ENCODE measurements at places on chromosomes 6 and 20.
A peak's percentile ranks its signal among the peaks of the same experiment; 100 is the strongest.

DNA sequence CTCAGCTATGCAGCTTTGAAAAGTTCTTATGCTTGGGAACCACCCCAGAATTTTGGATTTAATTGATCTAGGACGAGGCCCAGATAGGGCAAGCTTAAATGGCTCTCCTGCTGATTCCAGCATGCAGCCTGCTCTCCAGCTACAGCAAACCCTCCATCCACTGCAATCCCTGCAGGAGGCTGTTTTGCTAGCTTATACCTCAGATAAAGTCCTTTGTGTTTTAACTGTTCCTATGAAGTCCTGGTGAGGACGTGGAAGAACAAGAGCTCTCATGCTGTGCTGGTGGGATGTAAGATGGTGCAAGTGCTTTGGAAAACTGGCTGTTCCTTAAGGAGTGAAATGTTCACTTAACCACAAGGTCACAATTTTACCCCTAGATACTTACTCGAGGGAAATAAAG is 25.5 kb upstream of the NXT1 start:
- no peak for DNase-seq

DNA sequence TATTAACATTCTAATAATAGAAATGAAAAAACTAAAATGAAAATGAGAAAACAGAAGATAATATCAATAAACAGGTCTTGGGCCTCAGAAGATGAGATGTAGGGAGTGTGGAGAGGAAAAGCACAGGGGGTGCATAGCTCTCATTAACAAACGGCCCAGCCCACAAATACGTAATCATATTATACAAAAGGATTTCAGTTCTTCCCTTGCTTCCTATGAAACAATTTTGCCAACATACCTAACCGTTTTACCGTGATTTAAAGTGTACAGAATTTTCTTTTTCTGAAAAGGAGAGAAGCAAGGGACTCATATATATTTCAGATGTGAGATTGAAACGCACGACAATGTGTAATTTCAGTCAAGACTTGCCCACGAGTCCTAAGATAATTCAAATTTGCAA is 136.0 kb downstream of the HFE start:
- no peak for DNase-seq

DNA sequence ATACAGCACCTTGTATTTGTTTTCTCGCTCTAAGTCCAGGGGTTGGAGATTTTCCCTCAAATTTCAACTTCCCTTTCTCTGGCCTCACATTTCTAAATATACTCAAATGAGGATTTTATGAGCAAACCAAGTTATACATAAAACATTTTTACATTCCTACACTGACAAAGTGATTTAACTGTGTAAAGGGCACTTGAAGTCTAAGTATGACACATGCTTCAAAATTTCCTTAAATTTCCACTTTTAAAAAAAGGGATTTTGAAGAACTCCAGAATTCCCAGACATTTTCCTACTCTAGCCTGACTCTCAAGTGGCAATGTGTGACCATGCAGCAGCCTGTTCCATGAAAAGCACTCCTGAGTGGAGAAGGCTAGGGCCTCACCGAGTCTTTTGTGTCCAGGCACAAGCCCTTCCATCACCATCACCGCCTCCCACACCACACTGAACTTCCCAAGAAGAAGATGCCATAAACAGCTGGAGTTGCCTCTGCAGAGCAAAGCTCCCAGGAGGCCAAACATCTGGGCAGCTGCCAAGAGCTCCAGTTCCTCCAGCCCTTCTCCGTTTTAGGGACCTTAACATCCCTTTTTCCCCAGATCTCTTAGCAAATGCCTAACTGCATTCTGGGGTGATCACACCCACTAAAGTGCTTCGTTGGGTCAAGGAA is 68.9 kb downstream of the NCR2 start:
- no peak for DNase-seq

GRCh38 chr6:6926856-6927255 is 180.9 kb upstream of the RREB1 start:
- no peak for DNase-seq

DNA sequence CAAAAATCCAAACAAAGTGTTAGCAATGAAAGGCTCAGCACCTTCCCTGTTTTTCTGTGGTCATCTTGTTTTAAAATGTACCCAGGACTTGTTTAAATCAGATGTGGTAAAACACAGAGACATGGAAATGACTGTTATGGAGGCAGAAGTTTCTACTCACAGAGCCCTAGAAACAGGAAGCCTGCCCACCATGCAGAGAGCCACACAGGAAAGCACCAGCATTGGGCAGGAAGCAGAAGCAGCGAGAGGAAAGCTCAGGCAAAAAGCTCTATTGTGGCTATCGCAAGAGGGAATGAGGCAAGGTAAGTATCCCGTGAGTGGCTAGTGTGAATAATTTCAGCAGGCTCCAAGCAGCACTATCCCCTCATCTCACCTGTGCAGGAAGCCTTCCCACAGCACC is 42.8 kb downstream of the GPR6 start:
- DNase-seq, result no peak

- no peak for DNase-seq
Observed at GRCh38 chr6:143545976-143546547, 34.5 kb upstream of the FUCA2 start.

- DNase-seq, result no peak
Observed at GRCh38 chr6:4632421-4632820, 143.8 kb upstream of the CDYL start.

GRCh38 chr6:119179842-119180241 is 101.4 kb upstream of the FAM184A start:
- no peak for DNase-seq

DNA sequence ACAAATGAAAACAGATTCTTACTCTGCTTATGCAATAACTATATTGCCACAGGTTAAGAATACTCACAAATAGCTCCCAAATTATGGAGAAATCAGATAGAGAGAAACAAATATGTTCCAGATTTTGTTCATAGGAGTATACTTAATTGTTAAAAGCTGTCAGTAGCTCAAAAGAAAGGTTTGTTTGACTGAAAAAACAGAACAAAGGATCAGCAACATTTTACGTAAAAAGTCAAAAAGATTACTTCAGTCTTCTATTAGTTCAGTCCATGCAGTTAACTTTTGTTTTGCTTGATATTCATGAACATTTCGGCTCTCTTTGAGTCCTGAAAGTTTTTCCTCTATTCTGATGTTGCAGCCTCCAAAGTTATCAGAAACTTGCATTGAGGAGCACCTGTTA is 13.4 kb upstream of the NANP start:
- DNase-seq, result no peak

- no peak for DNase-seq
Observed at GRCh38 chr6:157420497-157420896, 39.5 kb downstream of the ZDHHC14 start.

DNA sequence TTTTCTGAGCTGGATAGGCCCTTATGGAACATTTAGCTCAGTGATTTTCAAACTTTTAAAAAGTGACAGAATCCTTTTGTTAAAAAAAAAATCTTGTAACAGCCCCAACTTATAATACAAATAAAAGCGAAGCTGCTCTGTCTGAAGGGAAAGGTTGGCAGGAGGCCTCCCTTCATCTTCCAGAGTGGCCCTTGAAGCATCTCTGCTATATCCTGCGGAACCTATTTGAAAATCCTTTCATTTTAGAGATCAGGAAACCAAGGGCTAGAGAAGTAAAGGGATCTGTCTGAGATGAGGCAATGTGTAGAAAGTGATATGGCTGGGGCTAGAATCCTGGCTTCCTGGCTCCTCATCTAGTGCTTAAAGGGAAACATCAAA is 107.8 kb downstream of the UBE3D start:
- no peak for DNase-seq

DNA sequence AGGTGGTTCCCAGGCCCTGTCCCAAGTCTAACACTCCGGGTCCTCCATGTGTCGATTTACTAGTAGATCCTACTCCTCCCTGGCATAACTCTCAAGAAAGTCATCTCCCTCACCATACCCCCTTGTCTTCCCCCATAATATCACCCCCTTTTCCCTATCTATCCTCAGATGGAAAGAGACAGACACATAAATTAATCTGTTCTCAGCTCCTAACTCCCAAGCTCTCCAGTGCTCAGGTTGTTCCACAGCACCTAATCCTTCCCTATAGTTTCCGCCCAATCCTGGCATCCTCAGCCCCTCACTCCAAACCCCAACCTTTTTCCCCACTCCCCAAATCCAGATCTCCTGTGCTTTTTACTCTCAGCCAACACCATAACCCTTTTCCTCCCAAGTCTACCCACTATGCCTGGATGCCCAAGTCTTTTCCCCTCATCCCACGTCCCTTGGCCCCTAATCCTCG is 808 bp downstream of the ILRUN start:
- no peak for DNase-seq

GRCh38 chr20:38986663-38987062 is 24.5 kb downstream of the DHX35 start:
- no peak for DNase-seq

DNA sequence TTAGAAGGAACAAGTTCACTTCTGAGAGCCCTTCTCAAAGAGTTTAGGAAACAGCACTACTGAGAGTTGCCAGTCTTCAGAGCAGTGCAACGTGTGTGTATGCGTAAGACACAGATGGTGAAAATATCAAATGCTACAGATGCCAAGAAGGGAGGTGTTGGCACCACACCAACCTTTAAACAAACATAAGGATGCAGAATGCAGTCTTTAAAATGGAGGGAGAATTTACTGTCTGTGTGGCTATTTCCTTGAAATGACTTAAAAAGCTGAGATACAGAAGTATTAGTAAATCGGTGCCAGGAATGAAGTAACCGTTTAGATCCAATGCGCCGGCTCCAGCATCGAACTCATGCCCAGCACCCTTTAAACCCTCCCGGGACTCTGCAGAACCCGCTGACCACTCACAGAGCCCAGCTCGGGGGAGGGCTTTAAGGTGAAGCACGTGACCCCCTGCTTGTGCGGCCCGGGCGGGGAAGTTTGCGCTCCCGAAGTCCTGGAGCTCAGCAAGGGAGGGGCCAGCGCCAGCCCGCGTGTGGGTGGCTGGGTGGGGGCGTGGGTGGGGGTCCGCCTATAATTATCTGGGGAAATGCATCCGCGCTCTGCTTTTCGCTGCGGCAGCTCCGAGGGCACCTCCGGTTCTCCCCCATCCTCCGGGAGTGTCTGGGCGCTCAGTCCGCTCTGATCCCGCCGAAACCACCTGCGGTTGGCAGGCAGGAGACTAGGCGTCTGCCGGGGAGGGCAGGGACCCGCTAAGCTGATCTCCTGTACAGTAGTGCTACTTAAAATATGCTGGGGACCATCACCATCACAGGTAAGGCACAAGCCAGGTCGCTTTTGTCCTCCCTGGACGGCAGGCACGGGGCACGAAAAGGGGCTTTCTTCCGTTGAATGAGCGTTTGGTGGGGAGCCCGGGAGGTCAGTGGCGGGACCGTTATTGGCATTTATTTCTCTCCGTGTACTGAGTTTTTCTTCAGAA is 66.0 kb downstream of the ZBTB2 start:
- peak; percentile 58 for DNase-seq

DNA sequence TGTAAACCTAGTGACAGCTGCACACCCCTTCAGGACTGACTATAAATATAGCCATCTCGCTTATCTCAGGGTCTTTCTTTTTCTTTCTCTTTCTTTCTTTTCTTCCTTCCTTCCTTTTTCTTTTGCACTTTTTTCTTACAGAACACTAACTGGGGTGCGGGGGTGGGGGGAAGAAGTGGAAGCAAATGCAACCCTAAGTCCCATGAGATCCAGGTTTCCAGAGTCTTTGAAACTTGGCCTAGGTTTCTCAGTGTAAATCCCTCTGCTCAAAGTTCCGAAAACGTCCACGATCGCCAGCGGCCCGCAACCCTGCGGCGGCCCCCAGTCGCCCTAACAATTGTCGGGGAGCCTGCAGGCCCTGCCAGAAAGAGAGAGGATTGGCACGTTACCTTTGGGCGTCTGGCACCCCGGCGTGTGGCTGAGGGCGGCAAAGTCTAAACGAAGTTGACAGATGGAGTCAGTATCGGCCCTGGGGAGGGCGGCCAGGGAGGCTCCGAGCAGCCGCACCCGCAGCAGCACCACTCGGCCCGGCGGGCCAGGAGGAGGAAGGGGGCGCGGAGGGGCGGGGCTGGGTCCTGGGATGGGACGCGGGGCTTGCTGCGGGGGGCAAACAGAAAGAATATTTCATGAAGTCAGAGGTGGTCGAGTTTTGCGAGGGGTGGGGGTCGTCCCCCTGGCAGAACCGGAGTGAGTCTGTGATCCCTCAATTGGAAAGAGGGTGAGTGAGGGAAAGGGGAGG is 577 bp upstream of the FOXF2 start:
- no peak for DNase-seq

GRCh38 chr6:162899148-162899547 is 171.4 kb downstream of the PACRG start:
- DNase-seq, result no peak

DNA sequence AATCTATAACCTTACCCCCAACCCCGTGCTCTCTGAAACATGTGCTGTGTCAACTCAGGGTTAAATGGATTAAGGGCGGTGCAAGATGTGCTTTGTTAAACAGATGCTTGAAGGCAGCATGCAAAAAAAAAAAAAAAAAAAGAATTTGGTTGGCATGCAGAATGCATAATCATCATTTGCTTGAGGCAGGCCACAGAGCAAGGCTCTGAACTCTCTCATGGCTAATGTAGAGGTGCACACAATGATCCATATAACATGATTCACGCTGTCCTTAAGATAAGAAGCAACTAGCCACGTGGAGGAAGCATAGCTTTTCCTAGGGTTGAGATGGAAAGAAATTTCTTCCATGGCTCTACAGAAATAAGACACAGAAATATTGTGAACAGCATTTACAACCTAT is 27.6 kb upstream of the RPN2 start:
- DNase-seq, result no peak

GRCh38 chr6:133623621-133624020 is 265.3 kb upstream of the TCF21 start:
- no peak for DNase-seq

DNA sequence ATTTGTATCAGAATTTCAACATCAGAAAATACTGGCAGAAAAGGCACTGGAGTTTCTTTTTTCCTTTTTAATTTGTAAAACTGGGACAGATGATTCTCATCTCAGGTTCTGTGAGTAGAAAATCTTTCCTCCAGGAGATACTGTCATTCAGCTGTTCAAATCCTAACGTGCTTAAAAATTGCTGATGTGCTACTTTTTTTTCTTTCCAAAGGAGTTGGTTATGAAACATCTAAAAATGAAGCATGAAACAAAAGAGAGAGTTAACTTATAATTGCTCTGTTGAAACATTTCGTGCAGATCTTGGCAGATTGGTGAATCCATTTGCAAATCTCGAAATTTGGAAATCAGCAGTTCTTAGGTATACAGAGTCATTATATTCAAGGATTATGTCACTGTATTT is 622.6 kb downstream of the RNF144B start:
- DNase-seq, result no peak

GRCh38 chr6:131979515-131980337 is 28.6 kb upstream of the CCN2 start:
- no peak for DNase-seq
